Mucosa of gallbladder (tissue), 1 donor: ENCODE measurements at places on chromosomes 2 and 18. TPM values are rescaled to one million over a fixed set of nuclear protein-coding genes. Genes with fewer than 3 reads are reported as not detected.

Gene ASPRV1
- 1.1 TPM for total RNA-seq

Gene PAIP2B
- total RNA-seq = 6.9 TPM

Gene CYS1
- total RNA-seq = 27.8 TPM

Gene IMPA2
- total RNA-seq = 64.2 TPM

Gene CYP27A1
- 20.4 TPM for total RNA-seq

Gene DSC2
- total RNA-seq = 12.6 TPM
